ENCODE measurements at places on chromosomes 2 and 18.

DNA sequence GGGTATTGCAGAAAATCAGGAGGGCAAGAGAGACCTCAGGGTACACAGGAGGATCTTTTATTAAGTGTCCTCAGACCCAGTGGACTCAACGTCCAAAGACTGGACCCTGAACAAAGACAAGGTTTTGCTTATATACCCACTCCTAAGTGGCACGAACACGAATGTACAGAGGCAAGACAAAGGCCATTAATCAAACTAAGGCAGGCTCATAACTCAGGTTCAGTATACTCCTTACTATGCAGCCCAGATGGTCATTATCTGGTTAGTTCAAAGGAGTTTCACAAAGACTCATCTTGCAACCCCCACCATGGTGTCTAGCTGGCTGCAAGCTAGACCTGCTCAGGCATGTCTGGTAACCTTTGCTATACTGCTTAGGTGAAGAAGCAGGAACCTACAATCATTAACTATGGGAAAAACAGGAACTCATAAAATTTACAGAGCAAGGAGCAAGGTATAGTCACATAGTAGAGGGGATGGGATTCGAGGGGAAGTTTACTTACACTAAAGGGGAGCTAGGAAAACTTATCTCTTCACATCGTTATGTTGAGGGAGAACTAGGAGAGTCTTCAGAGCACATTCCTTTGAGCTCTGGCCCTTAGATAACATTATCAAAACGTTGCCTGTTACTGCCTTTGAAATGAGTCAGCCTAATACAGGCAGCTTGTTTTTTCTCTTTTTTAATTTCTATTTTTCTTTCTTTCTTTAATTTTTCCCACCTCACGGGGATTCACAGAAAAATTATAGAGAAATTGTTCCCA, 33.9 kb downstream of the SLC4A3 start:
- no peak for DNase-seq

DNA sequence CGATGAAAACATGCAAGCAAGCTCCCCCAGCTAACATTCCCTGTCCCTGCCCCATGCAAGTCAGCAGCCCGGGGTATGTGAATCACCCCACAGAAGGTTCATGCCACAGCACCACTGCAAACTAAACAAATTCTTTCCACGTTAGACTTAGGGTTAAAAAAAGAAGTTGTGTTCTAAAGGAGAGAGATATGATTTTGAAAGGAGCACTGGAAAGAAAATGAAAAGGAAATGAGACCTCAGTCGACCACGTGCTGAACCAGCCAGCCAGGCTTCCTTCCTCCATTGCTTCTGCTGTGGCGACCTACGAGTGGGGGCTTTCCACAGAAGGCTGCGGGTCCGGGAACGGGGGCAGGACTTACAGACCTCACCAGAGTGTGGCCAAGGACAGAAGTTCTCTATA, 52.0 kb downstream of the ARL4C start:
- DNase-seq, result peak; percentile 94

GRCh38 chr2:38409156-38410102, 32.4 kb upstream of the ATL2 start:
- DNase-seq, result no peak

DNA sequence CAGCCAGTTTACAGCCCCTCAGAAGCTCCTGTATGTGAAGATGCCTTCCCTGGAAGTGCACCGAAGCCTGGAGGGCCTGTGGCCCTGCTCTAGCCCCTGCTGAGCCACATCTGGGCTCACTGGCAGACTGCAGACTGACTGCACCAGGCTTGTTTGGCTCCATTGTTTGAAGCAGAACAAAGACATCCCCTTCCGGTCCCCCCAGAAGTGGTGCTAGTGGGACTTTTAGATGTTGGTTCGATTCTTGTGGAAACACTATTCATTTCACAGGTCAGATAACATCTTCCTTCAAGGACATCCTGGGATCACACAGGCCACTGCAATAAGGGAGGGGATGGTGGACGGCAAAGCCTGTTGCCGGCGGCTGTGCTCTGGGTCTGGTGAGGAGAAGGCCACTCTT, 57.8 kb upstream of the CBLN2 start:
- DNase-seq, result no peak

DNA sequence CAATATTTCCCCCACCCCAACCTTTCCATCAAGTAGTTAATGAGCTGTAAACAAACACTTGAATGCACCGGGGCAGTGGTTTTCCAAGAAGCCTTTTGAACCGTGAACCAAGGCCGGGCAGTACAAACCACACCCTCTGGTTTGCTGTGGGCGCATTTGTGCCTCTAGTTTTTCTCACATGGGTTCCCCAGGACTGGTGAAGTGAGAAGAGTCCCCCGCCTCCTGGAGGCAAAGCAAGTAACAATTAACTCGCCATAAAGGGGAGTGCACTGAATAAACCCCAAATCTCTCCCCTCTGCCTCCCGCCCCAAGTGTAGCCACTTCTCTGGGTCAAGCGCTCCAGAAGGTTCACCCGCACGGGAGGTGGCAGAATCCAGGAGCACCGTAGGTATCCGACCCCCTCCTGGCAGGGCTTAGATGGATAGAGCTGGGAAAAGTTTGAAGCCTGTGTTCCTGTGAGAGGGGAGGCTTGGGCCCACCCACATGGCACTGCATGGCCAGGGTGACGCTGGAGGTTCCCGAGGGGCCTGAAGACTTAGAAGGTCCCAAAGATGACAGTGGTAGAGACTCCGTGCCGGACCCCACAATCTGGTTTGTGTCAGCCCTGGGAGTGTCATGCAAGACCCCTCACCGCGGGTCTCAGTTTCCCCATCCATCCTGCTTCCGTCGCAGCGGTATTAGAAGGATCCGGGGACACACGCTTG, 182.2 kb downstream of the SMAD2 start:
- no peak for DNase-seq

- no peak for DNase-seq
Observed at GRCh38 chr2:207766697-207767460, 2.8 kb downstream of the FZD5 start.

- no peak for DNase-seq
Observed at GRCh38 chr2:132519566-132519965, 103.0 kb downstream of the GPR39 start.

- no peak for DNase-seq
Observed at GRCh38 chr18:67980241-67980640, 463.7 kb upstream of the DSEL start.
